ENCODE measurements at places on chromosomes 13 and 19.

DNA sequence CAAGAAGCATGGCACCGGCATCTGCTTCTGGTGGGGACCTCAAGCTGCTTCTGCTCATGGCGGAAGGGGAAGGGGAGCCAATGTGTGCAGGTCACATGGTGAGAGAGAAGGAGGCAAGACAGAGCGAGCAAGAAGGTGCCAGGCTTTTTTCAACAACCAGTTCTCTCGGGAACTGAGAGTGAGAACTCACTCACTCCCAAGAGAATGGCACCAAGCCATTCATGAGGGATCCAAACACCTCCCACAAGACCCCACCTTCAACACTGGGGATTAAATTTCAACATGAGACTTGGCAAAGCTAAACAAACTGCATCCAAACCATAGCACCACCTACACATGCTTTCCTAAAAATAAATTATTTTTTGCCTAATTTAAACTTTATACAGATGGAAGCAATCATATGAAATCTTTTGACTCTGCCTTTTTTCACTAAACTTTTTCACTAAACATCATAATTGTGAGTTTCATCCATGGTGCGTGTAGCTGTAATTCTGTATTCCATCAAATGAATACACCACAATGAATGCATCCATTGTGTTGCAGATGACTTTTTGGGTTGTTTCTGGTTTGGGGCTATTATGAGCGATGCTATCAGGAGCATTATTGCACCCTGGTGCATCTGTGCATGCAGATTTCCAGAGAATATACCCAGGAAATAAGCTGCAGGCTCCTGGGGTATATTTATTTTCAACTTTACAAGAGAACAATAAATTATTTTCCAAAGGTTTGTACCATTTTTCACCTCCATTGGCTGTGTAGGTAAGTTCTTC, 14.6 kb upstream of the IPO5 start:
- no peak for DNase-seq

- no peak for DNase-seq
These were observed 1930.2 kb downstream of the OLFM4 start for GRCh38 chr13:54958781-54959180.

DNA sequence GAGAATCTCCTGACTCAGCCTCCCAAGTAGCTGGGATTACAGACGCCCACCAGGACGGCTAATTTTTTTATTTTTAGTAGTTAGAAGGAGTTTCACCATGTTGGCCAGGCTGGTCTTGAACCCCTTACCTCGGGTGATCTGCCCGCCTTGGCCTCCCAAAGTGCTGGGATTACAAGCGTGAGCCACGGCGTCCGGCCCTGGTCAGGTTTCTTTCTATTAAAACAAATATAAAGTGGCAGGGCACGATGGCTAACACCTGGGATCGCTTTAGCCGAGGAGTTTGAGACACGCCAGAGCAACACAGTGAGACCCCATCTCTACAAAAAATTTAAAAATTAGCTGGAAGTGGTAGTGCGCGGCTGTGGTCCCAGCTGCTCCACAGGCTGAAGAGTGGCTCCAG, 1.5 kb upstream of the MED25 start:
- no peak for DNase-seq

DNA sequence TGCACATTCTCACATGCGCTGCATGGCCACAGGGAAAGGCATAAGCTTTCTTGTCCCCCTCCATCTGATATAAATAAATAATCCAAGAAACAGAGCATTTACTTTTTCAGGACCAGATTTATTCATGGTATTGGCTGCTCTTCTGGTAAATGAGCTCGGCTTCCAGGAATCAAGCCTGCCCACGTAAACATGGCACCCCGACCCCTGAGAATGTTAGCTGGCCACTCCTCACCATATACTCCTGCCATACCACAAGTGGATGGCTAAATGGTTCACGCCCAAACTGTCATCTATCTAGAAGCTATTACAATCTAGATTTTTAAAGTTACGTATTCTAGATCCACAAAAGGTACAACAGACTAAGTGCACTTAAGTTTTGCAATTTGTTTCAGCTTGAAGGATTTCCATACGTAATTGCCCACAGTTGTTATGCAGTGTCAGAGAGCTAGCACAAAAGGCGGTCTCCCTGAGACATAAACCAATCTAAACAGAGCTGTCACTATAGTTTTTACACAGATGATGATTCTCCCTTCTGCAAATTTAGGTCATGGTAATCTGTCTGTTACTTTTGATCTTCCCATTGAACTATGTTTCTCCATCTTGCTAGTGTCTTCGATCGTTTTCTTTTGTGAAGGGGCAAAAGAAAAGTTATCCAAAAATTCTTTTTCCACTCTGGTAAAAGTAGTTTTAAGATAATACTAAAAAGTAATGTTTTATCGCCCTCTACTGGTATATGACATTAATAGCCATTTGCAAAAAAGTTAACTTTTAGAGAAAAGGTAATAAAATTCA, 16.2 kb upstream of the FOXO1 start:
- DNase-seq = peak; percentile 75

- no peak for DNase-seq
These were observed 38.1 kb downstream of the PSG5 start for GRCh38 chr19:43148233-43148632.

DNA sequence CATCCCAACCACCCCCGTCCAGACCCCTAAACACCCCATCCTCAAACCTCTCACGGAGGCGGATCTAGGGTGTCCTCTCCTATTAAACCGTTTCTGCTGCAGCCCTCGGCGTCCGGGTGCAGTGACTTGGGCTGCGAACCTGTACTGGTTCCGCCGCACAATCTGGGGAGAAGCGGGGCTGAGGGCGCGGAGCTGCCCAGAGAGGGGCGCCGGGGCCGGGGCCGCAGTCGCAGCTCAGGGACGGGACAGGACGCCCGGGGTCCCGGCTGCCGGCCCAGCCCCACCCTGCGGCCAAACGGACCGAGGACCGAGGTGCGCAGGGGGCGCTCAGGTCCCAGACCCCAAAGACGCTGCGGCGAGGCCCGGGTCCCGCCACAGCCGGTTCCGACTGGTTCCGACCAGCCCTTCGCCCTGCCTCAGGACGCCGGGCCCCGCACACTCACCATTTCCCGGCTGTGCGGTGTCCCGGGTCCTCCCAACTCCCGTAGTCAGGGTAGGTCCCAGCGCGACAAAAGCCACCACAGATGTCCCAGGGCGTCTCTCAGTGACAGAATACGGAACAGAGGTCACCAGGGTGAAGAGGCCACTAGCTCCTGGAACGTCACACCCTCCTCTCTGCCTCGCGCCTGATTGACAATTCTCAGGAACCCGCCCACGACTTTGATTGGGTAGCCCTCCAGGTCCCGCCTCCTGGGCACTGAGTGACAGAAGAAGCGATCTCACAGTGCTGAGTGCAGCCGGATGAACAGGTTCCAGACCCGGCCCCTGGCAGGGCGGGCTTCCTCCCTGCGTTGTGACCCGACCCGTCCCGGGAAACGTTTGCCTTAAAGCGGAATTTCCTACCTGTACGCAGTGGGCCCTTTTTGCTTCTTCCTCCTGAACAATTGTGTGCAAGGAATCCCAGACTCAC, at the start of gene ZNF44:
ZNF44 (minus strand) TSS at position 635 of the 910 bp plus-strand sequence; CDS start at position 446, 189 bp downstream.
- peak; percentile 100 for DNase-seq

DNA sequence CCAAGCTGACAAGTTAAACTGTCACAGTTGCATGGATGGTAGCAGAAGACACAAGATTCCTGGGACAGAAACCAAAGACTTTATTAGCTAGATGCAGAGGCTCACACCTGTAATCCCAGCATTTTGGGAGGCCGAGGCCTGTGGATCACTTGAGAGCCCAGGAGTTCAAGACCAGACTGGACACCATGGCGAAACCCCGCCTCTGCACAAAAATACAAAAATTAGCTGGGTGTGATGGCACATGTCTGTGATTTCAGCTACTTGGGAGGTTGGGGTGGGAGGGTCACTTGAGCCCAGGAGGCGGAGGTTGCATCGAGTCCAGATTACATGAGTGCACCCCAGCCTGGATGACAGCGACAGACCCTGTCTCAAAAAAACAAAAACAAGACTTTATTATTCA, 346.6 kb downstream of the IRS2 start:
- no peak for DNase-seq

DNA sequence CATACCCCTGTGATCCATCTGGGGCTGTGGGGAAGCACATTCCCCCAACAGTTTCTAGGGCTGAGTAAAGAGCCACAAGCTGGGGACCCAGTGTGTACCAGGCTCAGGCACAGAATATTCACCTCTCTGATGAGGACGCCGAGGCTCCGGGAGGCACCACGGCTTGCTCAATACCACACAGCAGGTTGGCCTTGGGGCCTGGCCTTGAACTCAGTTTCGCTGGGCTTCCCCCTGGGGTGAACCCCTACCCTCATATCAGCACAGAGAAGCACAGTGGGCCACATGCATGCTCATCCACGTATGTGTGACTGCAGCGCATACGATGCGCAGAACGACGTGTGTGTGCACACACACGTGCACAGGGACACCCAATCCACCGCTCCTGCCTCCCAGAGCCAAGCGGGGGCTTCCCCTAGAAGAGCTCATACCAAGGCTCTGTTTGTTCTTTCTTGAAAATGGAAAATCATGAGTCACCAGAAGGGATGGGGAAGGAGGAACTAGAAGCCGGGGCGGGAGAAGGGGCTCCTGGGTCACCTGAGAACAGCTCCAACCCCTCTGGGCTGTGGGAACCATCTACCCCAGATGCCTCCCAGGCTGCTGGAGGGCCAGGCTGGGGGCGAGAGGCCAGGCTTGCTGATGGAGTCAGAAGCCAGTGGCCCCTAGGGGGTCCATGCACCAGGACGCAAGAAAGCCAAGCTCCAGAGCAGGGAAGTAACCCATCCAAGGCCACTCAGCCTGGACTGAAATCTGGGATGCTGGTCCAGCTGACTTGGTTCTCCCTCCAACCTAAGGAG, 4.9 kb upstream of the PDE4C start:
- peak; percentile 12 for DNase-seq

- DNase-seq = no peak
These were observed 1212.0 kb downstream of the PCDH17 start for GRCh38 chr13:58843567-58843966.

DNA sequence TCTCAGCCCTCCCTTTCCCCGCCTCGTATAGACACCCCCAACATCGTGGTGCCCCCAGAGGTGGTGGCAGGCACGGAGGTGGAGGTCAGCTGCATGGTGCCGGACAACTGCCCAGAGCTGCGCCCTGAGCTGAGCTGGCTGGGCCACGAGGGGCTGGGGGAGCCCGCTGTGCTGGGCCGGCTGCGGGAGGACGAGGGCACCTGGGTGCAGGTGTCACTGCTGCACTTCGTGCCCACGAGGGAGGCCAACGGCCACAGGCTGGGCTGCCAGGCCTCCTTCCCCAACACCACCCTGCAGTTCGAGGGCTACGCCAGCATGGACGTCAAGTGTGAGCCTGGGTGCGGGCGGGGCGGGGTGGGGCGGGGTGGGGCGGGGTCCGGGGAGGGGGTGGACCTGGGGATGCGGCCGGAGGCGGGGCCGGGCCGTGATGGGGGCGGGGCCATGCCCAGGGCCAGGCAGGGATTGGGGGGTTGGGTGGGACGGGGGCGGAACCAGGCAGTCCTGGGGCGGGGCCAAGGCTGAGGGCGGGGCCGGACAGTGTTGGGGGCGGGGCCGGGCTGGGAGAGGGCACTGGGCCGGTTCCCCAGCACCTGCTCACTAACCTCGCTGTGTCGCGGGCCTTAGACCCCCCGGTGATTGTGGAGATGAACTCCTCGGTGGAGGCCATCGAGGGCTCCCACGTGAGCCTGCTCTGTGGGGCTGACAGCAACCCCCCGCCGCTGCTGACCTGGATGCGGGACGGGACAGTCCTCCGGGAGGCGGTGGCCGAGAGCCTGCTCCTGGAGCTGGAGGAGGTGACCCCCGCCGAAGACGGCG, 7.8 kb downstream of the MAG start:
- DNase-seq = no peak

- DNase-seq = peak; percentile 78
These were observed 14.2 kb downstream of the ZNF274 start for GRCh38 chr19:58196901-58197616.

DNA sequence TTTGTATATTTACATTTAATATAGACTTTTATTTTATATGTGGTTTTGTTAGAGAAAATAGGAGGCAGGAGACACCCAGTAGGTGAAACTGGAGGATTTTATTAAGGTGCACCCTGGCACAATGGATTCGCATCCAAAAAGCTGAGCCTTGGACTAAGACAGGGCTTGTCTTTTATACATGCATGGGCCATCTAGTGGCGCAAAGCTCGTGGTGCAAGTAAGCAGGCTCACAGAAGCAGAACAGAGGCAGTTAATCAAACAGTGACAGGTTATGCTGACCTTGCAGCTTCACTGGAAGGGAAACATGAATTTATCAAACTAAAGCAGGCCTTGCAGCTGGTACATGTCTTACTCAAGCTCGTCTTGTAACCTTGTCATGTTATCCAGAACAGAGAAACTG, 58.8 kb upstream of the ZNF681 start:
- DNase-seq = peak; percentile 67

GRCh38 chr13:45413826-45414307, 4.3 kb downstream of the SLC25A30 start:
- DNase-seq = no peak

- no peak for DNase-seq
These were observed 277.8 kb downstream of the FOXO1 start for GRCh38 chr13:40388617-40389016.

- no peak for DNase-seq
These were observed 57.6 kb upstream of the ZNF527 start for GRCh38 chr19:37313335-37313627.

- no peak for DNase-seq
These were observed 15.9 kb downstream of the SUGP1 start for GRCh38 chr19:19304186-19304965.

GRCh38 chr19:38685666-38686529, 38.4 kb downstream of the ACTN4 start:
- peak; percentile 76 for DNase-seq

- DNase-seq = peak; percentile 25
These were observed 94.3 kb downstream of the ERCC5 start for GRCh38 chr13:102940143-102940542.

DNA sequence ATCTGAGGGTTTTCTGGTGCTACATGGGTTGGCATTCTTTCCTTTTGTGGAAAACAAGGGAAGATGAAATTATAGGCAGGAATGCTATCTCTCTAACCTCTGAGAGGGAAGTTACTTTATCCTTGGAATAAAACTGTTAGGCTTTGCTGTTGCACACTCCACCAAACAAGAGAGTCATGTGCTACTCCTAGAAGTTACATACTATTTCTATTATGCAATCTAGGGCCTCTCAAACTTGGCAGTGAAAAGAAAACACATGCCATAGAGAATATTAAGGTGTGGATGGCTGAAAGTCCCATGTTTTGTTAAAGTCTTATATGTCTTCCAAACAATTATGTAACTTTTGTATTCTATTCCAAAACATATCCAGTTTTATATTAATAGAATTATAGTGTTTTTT, 367.9 kb downstream of the SLC7A1 start:
- no peak for DNase-seq

GRCh38 chr13:74562381-74562780, 428.2 kb upstream of the KLF12 start:
- no peak for DNase-seq

GRCh38 chr19:54481326-54481930, 8.3 kb upstream of the CDC42EP5 start:
- DNase-seq = peak; percentile 73
